ENCODE measurements at places on chromosomes 1 and 21. TPM values are rescaled to one million over a fixed set of nuclear protein-coding genes. Genes with fewer than 3 reads are reported as not detected.

DNA sequence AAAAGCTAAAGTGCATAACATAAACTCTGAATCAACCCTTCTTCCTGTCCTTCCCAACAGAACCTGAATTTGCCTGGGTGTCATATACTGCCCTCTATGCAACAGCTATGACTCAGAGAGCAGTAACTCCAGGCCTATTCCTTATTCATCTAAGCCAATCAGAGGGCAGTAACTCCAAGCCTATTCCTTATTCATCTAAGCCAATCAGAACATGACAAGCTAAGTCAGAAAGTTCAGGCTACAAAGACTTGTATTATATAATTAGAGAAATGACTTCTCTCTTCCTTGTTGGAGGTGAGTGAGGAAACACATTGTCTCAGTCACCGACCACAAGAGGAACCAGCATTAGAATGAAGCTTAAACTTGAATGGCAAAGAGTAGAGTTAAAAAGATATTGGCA lies 26.2 kb upstream of the TADA1 start:
- DNase-seq = peak; percentile 49

DNA sequence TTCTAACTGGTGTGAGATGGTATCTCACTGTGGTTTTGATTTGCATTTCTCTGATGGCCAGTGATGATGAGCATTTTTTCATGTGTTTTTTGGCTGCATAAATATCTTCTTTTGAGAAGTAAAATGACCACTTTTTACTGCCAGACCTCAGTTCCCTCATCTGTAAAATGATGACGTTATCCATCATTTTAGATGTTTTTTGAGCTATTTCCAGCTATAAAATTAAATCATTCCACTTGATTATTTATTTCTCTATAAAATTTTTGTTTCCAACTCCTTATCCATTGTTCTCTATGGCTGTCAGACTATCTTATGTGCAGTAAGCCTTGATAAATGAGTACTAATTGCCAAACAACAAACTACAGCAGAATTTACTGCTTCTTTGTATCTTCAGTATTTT lies 33.2 kb downstream of the RGS5 start:
- DNase-seq = no peak

- DNase-seq = peak; percentile 26
Measured at GRCh38 chr1:25773441-25774125, 26.4 kb upstream of the SELENON start.

DNA sequence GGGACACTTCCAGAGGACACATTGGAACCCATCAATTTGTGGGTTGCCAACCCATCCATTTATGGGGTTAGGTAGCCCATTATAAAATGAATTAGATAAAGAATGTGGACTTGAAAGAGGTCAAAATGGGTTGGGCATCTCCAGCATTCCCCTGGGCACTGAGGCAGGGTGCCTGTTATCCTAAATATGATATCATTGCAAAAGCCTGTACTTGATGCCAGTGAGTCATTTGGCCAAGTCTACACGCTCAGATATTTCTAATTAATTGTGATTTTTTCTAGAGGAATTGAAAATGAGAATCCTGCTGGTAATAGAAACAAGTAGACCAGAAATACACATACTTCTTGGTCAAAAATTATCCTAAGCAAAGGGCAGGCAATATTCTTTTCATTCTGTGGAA lies 21.9 kb upstream of the NBL1 start:
- peak; percentile 90 for DNase-seq

DNA sequence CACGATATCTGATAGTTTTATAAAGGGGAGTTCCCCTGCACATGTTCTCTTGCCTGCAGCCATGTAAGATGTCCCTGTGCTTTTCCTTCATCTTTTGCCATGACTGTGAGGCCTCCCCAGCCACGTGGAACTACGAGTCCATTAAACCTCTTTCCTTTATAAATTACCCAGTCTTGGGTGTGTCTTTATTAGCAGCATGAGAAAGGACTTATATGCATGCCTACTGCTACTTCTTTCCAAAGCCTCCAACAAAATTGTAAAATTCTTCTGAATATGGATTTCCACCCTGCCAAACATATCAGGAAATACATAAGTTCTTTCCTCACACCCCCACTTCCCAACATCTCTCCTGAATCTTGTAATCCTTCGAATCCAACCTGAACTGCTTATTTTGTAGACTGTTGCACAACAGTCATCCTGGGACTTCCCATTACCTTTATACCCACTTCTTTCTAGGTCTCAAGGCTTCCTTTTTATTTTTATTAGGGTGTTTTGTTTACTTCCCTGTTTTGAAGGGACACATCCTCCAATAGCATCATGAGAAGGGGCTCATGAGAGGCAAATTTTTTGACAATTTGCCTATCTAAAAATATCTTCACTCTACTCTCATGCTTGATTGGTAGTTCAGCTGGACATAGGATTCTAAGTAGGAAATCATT lies 67.5 kb upstream of the MUTYH start:
- DNase-seq = no peak

DNA sequence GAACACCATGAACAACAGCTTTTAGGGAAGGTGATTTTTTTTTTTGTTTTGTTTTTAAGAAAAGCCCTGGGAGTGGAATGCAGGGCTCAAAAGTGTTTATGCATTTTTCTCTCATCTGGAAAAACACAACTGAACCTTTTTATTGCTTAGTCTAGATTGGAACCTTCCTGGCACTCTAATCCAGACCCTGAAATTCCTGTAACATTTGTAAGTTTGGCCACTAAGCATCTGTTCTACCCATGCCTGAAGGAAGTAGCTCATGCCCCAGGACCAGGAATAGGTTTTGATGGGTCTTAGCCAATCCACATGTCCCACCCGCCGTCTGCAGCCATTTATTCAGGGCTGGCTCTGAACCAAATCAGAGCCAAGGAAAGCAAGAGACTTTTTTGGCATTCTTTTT lies 39.7 kb upstream of the SLC2A1 start:
- peak; percentile 13 for DNase-seq

DNA sequence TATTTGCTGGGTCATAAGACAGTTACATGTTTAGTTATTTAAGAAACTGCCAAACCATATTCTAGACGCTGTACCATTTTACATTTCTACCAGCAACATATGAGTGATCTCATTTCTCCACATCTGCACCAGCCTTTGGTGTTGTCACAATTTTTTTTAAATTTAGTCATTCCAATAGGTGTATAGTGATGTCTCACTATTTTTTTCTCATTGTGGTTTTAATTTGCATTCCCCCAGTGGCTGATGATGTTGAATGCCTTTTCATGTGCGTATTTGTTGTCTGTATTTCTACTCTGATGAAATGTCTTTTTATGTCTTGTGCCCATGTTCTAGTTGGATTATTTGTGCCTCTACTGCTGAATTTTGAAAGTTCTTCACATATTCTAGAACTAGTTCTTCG lies 38.4 kb downstream of the NFASC start:
- DNase-seq = peak; percentile 78

- no peak for DNase-seq
Measured at GRCh38 chr1:8425150-8425780, 107.4 kb downstream of the SLC45A1 start.

DNA sequence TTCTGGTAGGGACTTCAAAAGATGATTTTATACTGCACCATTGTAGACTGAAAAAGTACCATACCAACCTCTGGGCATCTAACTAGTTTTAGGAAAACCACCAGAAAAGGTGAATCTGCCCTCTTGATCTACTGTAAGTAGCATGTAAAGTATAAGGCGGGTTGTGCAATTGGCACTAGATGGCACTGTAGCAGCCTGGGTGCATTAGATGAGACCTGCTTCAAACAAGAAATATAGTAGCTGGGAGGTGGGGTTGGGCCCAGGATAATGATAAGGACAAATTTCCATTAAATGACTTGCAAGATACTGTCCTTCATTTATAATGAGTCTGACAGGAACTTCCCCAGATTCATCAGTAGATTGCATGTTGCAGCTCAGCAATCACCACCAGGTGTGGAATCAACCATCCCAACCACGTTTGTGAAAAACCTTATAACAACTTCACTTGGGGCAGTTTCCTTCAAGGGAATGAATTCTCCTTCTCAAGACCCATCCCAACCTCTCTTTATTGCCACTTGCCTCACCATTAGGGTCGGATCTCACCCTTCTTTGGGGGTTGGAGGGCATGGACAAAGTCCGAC lies 37.3 kb upstream of the IL10 start:
- DNase-seq = peak; percentile 59

Gene AGTRAP
- total RNA-seq = 113 TPM

GRCh38 chr1:171185091-171185490 lies at the start of gene FMO2:
FMO2 (plus strand) TSS chr1:171185300; CDS start chr1:171185714, 414 bp downstream.
- DNase-seq = peak; percentile 3

Measured in GM23248 (cell line).